ENCODE measurements at places on chromosomes 6 and 20.

DNA sequence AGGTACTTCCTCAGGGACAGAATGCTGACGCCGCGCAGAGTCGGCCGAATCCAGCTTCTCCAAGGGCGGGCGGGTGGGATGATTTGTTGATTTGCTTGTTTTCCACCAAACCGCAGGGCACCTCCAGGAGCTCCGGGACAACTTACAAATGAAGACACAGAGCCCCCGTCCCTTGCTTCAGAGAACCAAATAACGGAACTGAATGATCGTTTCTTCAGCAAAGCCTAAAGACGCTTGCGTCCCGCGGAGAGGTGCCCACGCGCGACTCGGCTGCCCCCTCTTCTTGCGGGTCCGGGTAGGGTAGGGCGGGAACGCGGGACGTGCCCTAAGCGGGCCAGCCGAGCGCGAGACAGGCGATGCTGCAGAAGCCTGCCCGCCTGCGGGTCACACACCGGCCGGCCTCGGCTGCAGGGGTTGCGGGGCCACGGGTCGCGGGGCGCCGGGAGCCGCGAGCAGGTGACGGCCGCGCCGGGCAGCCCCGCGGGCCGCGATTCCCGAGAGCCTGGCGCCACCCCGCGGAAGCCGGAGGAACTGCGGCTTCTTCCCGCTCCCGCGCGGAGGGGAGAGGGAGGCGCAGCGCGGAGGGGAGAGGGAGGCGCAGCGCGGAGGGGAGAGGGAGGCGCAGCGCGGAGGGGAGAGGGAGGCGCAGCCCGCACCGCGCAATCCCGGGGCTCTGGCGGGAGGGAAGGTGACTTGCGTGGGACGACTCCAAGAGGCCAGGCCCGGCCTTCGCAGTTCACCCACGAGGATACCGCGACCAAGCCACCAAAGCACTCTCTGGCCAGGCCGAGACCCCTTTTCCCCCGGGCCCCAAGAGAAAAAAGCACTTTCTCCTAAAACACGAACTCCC, 7.7 kb upstream of the FOXF2 start:
- no peak for DNase-seq

GRCh38 chr6:35449287-35449881, 2.8 kb upstream of the FANCE start:
- peak; percentile 74 for DNase-seq

DNA sequence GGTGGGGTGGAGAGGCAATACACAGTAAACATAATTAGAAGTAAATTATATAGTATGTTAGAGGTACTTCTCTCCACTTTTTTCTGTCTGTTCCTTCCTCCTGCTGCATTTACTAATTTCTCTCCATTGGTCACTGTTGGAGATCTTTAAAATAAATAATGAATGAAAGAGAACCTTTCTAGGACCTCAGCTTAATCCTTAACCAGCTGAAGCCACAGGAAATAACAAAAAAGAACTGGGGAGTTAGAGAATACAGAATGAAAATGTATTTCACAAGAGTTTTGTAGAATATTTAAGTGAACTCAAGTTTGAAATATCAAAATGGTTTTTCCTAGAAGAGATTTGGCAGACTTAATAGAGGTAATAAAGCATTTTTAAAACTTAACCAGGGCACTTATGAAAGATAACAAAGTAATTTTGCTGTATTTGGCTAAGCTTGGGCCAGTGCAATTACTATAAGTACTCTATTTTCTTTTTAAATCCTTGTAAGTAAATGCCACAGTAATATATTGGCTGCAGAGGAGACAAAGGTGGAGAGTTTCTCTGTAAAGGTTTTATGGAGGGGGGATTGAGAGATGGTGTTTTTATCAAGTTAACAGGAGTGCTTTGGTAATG, 405.0 kb downstream of the CDKAL1 start:
- no peak for DNase-seq

- no peak for DNase-seq
These were observed 302.7 kb upstream of the PRDM1 start for GRCh38 chr6:105783333-105783935.

DNA sequence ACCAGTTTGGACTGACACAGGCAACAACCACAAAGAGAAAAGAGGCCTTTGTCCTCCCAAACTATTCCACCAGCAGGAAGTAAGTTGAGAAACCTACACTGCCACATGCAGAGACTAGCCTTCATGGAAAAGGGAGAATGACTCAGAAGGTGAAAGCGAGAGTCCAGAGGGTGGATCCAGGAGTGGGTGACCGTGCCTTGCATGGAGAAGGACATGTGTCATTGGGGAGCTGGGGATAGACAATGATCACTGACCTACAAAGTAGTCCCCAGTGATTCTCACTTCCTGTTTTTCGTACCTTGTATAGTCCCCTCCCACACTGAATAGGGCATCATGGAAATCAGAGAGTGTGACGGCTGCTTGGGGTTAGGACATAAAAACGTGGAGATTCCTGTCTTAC, 91.9 kb downstream of the MYLK4 start:
- DNase-seq, result no peak

Data from NCI-H1092 treated with DMSO at 0.1 percent for 48 hours (cell line).